ENCODE measurements at places on chromosomes 3 and 15.

GRCh38 chr15:89132611-89133507, 44.6 kb downstream of the ABHD2 start:
- no peak for DNase-seq

GRCh38 chr3:32340039-32340438, 51.6 kb upstream of the CMTM7 start:
- DNase-seq: peak; percentile 72

DNA sequence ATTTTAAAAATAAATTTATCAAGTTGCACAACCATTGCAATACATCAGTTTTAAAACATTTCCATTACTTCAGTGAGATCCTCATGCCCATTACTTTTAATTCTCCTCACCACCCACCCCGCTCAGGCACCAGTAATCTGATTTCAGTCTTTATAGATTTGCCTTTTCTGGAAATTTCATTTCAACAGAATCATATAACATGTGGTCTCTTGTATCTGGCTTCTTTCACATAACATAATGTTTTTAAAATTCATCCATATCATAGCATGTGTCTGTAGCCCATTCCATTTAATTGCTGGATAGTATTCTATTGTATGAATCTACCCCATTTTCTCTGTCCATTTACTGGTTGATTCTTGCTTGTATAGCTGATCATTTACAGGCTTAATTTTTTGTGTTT, 110.3 kb upstream of the TMEM108 start:
- DNase-seq: no peak

DNA sequence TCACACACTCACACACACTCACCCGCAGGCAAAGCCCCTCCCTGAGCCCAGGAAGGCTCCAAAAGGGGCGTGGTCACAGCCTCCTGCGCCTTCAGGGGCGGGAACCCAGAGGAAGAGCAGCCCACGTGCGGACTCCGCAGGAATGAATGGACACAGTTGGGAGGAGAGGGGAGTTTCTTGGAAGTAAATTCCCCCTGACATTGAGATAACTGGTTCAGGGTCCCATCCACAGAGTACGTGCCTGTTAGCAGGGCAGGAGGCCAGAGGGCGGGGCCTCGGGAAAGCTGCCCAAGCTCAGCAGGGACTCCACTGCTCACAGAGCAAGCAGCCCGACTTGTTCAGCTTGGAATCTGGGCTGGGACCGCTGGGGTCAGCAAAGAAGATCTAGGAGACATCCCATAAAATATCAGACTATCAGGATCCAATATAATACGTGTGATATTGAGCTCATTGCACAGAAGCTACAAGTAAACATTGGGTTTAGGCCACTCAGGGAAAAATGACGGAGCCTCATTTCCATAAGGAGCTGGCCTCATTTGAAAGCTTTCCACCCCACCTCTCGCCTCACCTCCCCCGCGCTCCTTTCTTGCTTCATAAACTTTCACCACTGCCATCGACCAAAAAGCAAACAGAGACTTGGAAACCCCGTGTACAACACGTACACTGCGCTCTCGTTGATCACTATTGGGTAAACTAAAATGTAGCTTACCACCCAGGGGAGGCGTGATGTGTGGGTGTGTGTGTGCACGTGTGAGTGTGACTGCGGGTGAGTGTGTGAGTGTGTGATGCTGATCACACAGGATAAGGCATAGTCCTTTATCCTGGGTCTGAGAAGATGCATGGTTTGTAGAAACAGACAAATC, 36.0 kb downstream of the TM2D3 start:
- DNase-seq: peak; percentile 75

- DNase-seq: no peak
Observed at GRCh38 chr3:16430717-16431630, 82.5 kb downstream of the RFTN1 start.

DNA sequence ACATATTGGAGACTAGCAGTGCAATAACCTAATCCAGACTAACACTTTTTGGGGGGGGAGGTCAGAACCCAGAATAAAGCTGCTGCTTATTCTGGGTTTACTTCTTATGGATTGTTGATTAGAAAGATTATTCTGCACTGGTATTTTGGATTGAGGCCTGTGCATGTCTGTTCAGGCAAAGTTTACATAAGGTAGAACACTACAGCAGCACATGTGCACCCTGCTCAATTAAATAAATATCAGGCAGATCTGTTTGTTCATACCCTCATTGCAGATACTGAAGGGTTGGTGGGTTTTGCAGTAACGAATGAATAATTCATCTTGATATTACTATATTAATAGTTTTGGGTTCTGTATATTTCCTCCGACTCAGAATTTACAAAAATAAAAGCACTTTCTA, 19.1 kb downstream of the ARIH1 start:
- no peak for DNase-seq

- DNase-seq: no peak
Observed at GRCh38 chr3:178900029-178900646, 171.5 kb downstream of the ZMAT3 start.

- no peak for DNase-seq
Observed at GRCh38 chr3:181622365-181622764, 89.4 kb upstream of the SOX2 start.

GRCh38 chr3:149480326-149481017, 6.0 kb downstream of the TM4SF4 start:
- peak; percentile 83 for DNase-seq

DNA sequence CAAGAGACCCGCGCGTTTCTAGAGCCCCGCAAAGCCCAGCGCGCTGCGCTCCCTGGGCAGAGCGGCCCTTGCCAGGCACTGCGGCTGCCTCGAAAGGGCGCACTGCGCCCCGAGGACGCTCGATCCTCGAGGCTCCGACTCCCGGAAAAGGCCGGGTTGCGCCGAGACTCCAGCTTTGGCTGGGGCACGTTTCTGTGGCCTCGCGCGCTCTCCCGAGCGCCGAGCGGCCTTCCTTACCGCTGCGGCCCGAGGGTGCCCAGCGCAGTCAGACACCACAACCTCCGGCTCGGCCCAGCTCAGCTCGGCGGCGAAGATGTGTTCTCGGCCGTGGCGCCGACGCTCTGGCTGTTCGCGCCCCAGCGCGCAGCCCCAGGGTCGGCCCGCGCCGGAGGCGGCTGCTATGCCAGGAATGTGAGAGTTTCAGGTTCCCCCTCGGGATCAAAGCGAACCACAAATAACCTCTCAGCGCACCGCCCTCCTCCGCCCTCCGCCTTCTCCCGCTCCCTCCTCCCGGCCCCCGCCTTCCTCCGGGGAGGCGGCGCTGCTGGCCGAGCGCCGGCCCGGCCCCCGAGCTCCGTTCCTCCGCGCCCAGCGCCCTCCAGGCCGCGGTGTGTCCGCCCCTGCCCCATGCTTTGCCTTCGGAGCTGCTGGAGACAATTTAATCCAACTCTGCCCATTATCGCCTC, at the start of gene AMOTL2:
AMOTL2 (minus strand) TSS at position 343 of the 686 bp plus-strand sequence. CDS start 3,014 bp downstream, outside the sequence.
- peak; percentile 97 for DNase-seq

DNA sequence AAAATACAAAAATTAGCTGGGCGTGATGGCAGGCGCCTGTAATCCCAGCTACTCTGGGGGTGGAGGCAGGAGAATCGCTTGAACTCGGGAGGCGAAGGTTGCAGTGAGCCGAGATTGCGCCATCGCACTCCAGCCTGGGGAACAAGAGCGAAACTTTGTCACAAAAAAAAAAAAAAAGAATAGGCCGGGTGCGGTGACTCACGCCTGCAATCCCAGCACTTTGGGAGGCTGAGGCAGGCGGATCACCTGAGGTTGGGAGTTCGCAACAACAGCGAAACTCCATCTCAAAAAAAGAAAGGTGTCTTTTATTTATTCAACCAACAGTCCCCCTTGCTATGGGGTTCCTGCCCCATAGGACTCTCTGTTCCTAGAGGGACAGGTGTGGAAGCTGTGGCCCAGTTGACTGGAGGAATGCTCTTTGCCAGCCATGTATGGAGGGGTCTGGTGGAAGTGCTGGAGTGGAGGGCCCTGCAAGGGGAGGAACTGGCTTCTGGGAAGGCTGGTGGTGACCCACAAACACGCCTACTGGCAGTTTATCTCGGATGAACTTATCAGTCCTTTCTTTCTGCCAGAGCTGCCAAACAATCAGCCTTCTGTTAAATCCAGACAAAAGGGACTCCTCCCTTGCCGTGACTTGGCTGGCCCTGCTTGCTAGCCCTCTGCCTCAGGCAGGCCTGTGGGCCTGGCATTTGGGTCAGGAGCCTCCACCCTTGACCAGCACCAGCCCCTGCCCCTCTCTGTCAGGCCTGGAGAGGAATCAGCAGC, 4.6 kb upstream of the DAG1 start:
- peak; percentile 61 for DNase-seq

GRCh38 chr3:5115506-5116162, 6.5 kb upstream of the ARL8B start:
- no peak for DNase-seq

- DNase-seq: no peak
Observed at GRCh38 chr15:31586841-31587240, 260.2 kb downstream of the KLF13 start.

DNA sequence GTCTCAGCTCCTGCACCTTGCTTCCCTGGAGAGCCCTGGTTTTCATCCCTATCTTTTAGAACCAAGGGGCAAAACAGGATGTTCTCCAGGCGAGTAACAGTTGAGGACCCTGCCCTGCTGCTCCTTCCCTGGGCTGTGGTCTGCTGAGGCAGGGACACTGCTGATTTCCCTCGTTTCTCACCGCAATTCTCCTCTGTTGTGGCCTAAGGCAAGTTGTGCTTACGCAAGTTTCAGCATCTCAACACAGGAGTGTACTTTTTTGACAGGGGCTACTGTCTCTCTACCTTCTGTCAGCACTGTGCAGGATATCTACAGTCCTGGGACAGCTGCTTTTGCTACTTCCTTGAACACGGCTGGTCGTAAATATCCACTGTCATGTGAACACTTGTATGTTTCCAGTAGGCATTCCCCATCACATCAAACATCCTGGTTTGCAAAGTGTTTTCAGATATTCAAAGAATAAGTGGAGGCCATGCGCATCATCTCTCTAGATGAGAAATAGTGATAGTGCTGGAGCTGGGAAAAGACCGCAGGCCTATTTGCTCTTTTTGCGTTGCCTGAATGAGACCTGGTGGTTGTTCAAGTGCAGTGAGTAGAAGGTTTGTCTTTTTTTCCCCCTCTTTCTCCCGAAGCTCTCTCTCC, 110.1 kb upstream of the PLXNA1 start:
- DNase-seq: no peak

GRCh38 chr3:186599142-186599784, 13.6 kb upstream of the AHSG start:
- no peak for DNase-seq

- peak; percentile 77 for DNase-seq
Observed at GRCh38 chr3:20683910-20684309, 497.9 kb upstream of the SGO1 start.

DNA sequence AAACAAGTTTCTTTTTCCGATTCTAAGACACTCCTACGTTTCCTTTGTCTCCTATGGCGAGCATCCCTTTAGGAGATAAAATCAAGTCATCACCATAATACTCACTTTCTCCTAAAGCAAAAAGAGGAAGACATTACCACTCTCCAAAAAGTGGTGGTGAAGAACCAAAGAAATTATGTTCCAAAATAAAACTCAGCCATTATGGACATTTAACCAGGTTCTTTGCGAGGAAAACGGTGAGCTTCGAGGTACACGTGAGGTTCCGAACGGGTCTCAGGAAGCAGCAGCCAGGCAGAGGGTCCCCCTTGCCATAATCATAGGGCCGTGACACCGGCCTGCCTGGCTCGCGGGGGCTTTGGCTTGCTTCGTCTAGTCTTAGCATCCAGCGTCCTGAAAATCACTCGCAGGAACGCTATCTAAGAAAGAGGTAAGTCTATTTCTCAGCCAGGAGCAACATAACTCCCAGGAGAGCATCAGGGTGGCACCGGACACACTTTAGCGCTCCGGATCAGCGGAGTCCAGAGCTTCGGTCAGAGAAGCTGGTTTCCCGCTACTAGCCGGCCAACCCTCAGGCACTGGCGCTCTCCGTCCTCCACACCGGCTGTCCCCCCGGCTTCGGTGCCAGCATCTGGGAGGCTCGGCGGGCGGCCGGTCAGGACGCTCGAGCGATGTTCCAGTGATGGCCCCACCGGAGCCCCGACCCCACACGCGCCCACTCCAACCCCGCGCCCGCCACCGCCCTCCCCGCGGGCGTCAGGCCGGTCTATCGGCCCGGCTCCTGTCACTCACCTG, 581 bp downstream of the IP6K1 start:
- DNase-seq: peak; percentile 50

DNA sequence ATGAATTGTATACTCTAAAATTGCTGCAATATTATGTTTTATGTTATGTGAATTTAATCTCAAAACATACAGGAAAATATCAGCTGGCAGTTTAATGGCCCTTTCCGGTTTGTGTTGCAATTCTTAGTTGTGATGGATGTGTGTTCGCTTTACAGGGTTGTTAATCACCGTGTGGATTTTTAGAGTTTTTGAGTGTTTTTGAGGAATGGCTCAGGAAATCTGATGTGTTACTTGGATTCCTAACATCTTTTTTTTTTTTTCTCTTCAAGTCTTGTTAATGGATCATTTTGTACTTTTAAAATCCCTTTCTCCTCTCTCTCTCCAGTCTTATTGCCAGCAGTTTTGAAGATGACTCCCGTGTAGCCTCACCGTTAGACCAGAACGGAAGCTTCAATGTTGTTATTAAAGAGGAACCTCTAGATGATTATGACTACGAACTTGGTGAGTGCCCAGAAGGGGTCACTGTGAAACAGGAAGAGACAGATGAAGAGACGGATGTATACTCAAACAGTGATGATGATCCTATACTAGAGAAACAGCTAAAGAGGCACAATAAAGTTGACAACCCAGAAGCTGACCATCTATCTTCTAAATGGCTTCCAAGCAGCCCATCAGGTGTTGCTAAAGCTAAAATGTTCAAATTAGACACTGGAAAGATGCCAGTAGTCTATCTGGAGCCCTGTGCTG, 35.7 kb downstream of the MGA start:
- DNase-seq: peak; percentile 20

DNA sequence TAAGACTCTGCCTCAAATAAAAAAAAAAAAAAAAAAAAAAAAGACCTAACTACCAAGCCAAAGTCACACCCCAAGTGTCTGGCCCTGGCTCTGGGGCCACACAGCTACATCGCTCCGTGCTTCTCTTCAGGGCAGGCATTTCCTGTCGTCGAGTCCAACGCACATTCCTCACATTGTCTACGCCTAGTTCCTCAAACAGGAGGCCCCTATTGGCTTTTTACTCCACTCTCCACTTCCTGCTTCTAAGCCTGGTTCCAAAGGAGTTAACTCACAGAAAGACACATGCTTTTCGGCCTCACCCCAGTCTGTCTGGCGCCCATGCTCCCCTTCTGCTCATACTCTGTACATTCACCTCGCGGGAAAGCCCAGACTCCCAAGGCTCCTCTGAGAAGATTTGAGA, 28.8 kb downstream of the KNG1 start:
- peak; percentile 44 for DNase-seq

DNA sequence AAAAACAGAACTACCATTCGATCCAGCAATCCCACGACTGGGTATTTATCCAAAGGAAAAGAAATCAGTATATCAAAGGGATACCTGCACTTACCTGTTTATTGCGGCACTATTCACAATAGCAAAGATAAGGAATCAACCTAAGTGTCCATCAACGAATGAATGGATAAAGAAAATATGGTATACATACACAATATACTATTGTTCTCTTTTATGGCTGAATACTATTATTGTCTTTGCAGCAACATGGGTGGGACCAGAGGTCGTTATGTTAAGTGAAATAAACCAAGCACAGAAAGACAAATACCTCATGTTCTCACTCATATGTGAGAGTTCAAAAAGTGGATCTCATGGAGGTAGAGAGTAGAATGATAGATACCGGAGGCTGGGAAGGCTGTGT, 118.3 kb upstream of the FAM3D start:
- no peak for DNase-seq

GRCh38 chr3:104796556-104796955, 570.2 kb upstream of the ALCAM start:
- DNase-seq: no peak

GRCh38 chr3:186633481-186633880, 6.7 kb upstream of the FETUB start:
- no peak for DNase-seq

GRCh38 chr3:4801892-4802291, 177.3 kb upstream of the BHLHE40 start:
- DNase-seq: no peak

Data from tongue (tissue), 3 donors.